ENCODE measurements at places on chromosomes 3 and 15.

GRCh38 chr3:117893001-117893400 lies 1141.6 kb downstream of the IGSF11 start:
- DNase-seq: no peak

DNA sequence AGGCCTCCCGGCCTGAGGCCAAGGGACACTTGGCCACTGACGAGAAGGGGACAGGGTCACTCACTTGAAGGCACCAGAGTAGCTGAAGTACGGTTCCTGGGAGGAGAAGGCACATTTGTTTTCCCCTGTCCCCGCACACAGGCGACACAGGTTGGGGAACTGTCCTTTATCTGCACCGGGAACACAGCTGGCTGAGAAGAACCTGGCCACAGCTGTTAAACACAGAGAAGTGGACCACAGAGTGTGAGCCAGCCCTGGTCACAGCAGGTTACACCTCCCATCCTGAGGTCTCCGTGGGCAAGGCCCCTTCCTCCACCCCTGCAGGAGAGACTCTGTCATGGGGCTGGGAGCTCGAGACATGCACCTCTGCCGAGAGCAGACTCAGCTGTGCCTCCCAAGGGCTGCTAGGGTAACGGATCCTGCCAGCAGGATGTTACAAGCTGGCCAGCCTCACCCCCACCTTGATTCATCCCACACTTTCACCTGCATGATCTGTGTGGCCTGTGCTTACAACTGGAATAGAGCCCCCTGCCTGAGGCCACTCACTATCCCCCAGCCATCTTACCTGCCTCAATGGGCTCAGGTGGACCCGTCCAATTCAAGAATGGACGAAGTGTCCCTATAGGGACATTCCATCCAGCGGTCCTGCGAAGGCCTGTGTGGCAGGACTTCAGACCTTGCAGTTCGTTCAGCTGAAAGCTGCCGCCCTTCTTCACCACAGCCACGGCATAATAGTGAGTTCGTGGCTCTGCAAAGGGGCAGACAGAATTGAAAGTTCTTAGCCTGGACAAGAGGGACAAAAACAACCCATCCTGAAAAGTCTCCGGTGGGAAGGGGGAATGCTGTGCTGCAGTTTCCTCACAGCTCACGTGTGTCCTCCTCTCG lies 9.2 kb downstream of the LTF start:
- no peak for DNase-seq

DNA sequence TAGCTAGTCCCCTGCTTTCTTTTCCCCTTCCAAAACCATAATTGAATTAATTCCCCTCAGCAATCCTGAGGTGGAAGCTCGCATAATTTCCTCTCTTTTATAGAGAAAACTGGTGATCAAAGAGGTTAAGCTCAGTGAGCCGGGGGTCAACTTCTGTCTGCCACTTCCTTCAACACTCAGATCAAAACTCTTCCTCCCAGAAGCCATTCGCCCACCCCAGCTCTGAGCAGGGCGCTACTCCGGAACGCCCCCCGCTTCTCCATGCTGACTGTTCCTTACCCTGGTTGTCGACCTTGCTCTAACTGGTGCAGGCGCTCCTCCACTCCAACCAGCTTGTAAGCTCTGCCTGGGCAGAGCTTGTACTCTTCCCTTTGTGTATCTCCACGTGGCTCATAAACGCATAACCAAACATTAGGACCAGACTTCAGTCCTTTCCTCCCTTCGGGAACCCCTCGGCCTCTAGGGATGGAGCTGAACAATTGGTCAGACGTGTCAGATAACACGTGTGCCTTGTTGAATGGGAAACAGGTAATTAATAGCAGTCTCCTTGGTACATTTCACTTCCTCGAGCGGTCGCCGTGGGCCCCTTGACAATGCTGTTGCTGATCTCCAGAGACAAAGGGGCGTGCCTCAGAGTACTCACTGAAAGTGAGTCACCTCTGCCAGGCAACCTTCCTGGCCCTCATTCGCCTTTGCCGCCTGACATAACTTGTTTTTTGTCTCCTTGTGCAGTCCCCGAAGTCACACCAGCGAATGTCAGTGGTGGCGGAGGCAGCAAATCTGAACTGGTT lies 71.8 kb downstream of the IL5RA start:
- no peak for DNase-seq

DNA sequence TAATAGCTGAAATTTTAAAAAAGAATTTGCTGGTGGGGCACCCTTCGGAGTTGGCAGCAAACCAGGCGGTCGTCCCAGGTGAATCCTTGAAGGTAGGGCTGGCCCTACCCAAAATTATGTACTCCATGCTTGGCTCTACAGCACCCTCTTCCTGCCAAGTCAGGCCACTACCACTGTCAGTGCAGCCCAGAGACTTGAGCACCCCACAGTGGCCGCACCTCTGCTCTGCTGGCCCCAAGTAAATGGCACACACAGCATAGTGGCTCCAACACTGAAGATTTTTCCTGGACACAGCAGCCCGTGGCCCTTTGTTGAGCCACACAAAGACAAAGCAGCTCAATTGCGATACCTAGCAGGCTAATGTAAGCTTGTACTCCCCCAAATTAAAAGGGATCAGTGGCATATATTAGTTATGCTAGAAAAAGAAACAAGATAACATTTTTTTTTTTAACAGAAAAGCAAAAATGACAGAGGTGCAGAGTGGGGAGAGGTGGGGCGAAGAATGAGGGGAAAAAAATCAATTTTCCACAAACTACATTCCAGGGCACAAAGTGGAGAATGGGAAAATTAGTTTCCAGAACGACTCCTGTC lies 250.5 kb downstream of the UACA start:
- DNase-seq: peak; percentile 67

DNA sequence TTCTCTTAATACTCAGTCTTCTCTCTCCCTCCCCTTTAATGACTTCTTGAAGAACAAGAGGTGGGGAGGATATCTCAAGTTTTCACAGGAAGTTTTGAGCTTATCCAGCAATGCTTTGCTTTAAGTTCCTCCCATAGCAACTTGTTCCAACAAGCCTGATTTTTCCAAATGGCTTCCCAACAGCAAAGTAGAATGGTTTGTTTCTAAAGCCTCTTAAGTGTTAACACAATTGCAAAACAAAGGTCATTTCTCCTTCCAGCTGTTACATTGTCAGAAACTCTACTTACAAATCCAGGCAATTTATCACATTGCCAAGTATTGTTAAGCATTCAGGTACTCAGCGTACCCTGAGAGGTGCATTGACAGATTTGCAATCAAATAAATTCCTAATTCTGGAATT lies 6.8 kb upstream of the ZNF770 start:
- no peak for DNase-seq

DNA sequence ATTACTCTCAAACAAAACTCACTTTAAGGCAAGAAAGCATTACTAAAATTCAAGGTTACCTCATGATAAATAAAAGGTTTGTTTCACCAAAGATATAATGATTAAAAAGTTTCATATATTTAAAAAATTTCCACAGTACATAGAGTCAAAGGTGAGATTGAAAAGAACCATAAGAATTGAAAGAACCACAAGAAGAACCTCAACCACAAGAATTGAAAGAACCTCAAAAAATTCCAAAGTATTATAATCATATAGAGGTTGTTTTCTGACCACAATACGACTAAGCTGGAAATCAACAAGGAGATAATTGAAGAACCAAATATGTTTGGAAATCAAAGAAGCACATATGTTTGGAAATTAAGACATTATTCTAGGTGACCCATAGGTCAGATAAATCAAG lies 52.7 kb downstream of the SLC25A36 start:
- peak; percentile 6 for DNase-seq

All from HCEC 1CT (cell line).